ENCODE measurements at places on chromosomes 4 and X. TPM values are rescaled to one million over a fixed set of nuclear protein-coding genes. Genes with fewer than 3 reads are reported as not detected.

DNA sequence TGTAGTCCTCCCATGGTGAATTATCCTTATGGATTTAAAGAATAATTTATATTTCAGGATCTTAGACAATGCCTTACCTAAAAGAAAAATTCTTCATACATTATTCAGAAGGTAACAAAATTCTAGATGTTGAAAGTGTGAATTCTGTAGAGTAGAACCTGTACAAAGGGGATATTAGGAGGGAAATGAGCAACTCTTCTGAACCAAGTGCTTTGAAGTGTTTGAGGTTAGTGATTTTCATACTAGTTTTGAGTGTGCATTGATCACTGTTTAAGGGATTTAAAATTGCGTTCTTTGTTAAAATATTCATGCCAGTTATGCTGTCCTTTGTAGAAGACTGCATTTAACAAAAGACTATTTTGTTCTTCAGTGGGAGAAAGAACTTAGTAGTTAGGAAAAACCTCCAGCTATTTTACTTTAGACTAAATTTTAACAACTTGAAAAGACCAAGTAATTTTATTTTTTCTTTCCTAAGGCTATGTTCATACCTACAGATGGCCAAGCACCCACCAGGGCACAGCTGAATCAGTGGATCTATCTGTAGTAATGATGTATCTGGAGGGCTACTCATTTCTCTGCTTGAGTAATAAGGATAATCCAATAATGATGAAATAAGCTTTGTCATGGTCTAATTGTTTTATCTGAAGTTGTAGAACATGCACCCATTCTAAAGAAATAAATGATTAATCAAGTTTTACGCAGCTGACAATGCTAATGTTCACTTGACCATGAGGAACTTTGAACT, 134.3 kb upstream of the RPS6KA6 start:
- DNase-seq, result no peak

- no peak for DNase-seq
These were observed 200.4 kb downstream of the ARAP2 start for GRCh38 chr4:36043901-36044300.

GRCh38 chr4:41196633-41197332, 17.6 kb downstream of the APBB2 start:
- DNase-seq, result no peak

- no peak for DNase-seq
These were observed 132.2 kb upstream of the FAM47B start for GRCh38 chrX:34810364-34810763.

GRCh38 chrX:4550018-4550417, 836.6 kb upstream of the PRKX start:
- DNase-seq, result no peak

RPL34 gene
- 1,156 TPM for total RNA-seq

RPS6KA6 gene
- not detected for total RNA-seq

FAT4 gene
- not detected for total RNA-seq
